CD4-positive, alpha-beta T cell treated with Interleukin-4 for 1 hour (primary cell): ENCODE measurements at places on chromosomes 3 and 15.

- DNase-seq, result no peak
These were observed 612.0 kb downstream of the CADM2 start for GRCh38 chr3:85570819-85571218.

DNA sequence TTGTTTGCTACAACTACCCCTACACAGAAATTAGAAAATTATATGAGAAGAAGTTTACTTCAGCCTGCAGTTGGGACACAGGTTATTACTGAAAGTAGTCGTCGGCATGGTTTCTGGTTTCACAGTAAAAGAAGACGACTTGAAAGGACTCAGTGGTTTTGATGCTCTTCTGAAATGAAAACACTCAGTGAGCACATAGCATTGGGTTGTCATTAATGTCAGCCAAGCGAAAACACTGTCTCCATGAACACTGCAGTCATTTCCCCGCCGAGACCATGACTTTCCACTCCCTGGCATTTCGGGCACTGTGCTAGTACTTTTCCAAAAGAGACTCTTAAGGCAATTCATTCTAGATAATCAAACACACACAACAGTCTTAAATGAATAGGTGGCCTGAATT, 69.2 kb upstream of the ICE2 start:
- DNase-seq, result peak; percentile 73

DNA sequence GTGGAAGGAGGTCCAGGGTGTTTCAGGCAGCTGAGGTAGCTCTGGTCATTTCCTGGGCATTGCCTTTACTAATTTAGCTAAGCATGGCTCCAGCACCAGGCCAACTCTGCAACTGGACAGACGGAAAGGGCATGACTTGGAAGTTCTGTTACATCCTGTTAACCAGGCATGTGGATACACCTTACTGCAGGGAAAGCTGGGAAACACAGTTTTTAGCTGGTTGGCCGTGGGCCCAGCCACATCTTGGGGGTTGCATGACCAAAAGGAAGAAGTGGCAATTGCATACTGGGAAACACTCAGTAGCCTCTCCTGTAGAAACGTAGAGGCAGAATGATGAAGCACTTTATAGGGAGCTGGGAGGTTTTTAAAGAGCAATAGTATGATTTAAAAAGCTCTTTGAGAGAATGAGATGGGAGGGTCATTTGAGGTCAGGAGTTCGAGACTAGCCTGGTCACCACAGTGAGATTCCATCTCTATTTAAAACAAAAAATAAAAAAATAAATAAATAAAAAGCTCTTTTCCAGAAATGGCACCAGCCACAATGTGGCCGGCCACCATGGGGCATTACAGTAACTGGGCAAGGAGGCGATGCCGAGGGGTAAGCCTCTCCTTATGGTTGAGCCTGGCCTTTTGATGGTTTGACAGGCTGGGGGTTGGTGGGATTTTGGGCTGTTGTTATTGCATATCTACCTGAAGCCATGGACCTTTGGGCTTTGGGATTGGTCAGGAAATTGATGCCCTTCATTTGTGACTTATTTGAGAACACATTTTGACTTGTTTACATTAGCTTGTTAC, 28.6 kb downstream of the TRAK1 start:
- no peak for DNase-seq

DNA sequence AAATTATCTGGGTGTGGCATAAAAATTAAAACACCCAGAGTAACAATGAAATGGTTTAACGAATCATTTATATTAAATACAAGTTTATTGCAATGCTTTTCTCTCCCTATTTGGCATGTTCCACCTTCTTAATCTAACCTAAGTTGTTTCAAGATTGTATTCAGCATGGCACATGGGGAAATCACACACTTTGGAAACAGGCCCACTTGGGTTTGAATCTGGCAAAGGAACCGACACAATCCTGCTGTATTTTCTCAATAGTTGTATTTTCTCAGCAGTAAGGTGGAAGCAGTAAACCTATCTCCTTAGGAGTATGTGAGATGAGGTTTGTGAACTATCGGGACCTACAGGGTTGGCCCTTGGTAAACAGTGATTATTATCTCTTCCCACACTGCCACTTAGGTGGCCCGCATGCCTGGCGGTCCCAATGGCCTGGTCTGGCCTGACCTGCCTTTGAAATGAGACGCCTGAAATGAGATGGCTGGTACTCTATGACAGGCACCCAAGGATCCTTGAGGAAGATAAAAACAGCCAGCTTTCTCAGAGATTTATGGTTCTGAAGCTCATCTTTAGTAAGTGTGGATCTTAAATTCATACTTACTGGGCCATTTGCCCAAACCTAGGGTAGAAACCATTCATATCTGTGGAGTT, 45.3 kb upstream of the VILL start:
- DNase-seq, result no peak

DNA sequence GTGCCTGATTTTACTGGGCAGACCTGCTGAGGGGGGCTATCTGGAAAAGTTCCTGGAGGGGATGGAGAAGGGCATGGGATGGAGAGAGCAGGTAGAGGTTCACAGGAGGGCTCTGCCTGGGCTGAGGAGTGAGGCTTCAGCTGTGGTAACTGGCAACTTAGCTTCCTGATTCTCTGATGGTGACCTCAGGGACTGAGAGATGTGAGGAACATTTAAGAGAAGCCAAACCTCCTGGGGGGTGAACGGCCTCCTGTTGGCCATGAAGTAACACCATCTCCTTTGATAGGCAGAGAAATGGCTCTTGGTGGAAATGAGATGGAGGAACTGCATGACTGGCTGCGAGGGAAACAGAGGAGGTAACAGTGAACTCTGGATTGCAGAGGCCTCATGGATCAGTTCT, 97.3 kb upstream of the ROPN1 start:
- no peak for DNase-seq

- DNase-seq, result no peak
These were observed 8.8 kb downstream of the RASGRP1 start for GRCh38 chr15:38555686-38556334.

DNA sequence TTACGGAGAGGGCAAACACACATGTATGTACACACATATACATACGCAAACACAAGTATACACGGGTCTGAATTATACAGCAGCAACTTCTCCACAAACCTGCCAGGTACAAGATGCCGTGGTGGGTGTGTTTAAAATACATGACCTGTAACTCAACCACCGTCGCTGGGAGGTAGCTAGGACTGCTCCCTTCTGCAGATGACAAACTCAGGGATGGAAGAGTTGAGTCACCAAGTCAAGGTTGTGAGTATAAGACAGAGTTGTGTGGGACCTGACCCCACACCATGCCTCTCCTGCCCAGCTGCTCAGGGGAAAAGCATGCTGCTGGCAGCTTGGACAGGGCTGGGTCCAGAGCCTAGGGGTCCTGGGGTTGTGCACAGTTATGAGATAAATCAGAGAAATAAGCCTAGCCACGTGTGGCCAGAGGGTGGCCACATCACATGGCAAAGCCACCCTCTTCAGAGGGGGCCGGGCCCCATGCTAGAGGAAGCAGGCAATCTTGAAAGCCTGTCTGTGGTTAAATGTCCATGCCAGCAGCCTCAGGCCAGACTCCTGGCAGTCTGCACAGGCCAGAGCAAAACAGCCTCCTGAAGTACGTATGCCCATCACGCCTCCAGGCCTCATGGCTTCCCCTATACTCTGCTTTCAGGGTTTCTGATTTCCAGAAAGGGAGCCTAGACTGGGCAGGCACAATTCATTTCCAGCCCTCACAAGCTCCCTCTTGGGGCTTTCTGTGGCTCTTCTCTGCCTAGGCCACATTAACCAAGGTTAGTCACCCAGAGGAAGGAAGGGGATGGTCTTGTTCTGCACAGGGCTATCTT, 107.7 kb upstream of the RPL32 start:
- DNase-seq, result no peak

DNA sequence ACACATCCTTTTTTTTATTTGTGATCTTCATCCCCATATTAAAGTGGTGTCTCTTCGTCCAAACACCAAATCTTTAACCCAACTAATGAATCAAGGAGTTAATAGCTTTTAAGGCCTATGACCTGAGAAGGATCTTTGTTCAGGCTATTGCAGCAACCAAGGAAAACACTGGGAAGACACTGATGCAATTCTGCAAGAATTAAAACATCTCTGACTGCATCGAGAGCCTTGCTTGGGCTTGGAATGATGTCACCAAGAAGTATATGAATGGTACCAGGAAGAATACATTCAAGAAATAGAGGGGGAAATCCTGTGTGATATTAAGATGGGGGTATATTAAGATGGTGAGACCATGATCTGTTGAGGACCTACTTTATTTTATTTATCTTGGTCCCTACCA, 214.2 kb upstream of the ARL6 start:
- DNase-seq, result no peak

DNA sequence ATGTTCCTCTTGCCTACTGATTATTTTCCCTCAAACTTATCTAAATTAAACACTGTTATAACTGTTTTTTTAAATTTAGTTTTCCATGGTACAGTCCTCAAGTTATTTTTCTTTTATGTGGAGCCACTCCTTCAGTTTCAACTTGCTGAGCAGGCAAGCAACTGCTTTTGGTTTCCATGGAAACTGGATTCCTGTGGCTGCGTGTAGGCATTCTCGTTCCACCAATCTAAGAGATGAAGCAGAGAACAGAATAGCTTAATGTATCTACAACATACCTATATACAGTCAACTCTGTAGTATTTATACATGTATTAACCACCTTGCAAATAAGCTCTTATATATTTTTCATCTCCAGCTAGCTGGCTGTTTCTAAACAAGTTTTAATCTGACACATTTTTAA, 25.8 kb upstream of the ANXA2 start:
- DNase-seq, result no peak

DNA sequence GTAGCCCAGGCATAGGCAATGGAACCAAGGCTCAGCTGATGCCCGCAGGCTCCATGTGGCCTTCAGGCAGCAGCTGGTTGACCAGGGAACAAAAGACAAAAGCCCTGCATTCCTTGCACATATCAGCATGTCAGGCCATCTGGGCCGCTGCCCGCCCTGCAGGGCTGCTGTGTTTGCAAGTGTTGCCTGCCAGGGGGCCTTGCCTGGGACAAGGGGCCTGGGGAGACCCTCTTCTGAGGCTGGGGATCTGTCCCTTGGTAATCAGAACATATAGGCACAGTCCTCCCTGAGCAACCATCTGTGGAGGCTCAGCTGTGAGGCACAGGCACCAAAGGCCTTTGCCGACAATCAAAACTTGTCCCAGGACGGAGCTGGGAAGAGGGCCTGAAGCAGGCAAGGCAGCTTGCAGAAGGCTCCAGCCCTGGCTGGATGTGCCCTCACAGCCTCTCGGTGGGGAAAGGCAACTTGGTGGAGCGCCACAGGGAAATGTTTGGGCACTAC, 138.2 kb downstream of the TPRA1 start:
- no peak for DNase-seq

- no peak for DNase-seq
These were observed 111.0 kb upstream of the TBL1XR1 start for GRCh38 chr3:177308286-177308685.

DNA sequence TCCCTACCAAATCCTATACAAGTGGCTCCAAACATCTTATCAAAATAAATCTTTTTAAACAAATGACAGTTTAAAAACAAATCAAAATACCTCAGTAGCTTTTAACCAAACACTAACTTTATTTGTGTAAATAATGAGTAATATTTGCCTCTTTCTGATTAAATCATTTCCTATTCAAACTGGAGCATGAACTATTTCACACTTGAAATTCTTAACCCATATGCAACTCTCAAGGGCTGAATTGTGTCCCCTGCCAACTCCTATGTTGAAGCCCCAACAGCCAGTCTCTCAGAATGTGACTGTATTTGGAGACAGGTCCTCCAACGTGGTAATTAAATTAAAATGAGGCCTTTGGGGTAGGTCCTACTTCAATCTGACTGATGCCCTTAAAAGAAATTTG, 55.9 kb upstream of the MCTP2 start:
- no peak for DNase-seq

DNA sequence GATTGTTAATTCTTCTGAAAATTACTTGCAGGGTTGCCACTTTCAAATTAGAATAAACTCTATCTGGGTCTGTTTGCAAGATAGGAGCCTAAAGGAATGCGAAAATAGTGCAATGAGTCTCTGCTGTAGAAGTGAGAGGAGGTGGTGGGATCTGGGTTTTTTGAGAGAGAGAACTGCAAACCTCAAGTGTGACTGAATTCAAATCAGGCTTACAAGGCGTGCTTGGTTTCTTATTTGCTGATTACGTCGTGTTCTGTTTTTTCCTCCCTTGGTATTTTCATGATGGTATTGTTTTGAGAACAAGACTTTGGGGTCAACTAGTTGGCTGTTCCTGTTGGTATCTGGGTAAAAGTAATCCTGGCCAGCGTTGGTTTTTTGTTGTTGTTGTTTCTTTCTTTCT, 490.9 kb upstream of the CFAP20DC start:
- no peak for DNase-seq

GRCh38 chr15:69703532-69704187, 251.0 kb downstream of the RPLP1 start:
- no peak for DNase-seq

- DNase-seq, result no peak
These were observed 8.8 kb downstream of the TMOD3 start for GRCh38 chr15:51838270-51838669.

DNA sequence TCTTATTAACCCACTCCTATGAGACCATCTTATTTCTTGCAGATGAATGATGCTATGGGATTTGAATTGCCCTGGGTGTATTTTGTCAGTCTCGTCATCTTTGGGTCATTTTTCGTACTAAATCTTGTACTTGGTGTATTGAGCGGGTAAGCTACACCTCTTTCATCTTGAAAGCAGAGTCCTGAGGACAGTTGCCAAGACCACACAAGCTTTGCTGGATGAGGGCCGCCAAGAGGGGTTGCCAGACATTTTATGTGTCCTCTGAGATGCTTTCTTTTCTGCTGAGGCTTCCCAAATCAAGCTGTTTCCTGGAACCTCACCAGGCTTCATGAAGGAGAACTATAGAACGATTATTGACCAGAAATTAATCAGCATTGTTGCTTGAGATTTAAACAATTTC, 173.2 kb downstream of the CHDH start:
- DNase-seq, result no peak

DNA sequence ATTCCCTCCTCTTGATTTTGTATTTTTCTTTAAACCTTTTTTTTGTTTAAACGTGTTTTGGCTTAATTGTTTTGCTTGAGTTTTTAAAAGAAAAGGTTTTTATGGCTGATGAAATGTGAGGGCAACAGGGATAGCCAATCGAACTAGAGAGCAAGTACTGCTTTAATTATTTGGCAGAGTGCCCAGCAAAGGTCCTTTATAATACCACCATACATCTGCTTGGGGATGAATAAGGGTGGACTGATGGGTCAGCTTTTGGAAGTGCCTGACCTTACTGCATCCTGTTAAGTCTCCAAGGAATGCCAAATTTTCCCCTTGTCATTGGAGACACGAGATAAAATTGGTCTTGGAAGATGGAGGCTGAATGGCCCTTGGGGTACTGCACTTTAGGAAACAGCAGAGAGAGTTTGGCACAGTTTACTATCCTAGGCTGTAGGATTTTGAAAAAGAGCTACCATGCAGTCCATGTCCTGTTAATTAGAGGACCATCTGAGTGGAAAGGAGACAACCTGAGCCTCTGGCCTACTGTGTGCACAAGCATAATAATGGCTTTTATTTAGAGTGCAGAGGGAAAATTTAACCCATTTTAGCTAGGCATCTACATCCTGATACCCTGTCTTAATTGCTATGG, 19.8 kb upstream of the MTHFS start:
- DNase-seq, result no peak

GRCh38 chr15:48718646-48719045, 73.1 kb upstream of the FBN1 start:
- DNase-seq, result no peak
